ENCODE measurements at places on chromosomes 1 and 21. TPM values are rescaled to one million over a fixed set of nuclear protein-coding genes. Genes with fewer than 3 reads are reported as not detected.
A peak's percentile ranks its signal among the peaks of the same experiment; 100 is the strongest.

DNA sequence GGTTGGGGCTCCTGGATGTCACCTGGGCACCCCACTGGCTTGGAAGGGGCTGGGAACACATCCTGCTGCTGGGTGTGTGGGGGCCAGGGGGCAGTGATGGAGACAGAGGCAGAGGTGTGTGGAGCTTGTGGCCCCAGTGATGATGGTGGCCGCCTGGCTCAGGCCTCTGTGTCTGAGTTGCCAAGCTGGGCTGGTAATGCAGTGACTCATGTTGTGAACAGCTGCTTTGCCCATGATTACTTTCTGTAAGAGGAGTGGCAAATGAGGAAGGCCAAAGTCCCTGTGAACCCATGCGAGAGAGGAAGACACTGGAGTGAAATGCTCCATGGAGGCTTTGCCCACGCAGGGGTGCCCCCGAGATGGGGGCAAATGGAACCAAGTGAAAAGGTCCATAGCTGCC lies 86.8 kb downstream of the KCNJ6 start:
- peaks cover 6% of the 10 kb centered on the region for H3K4me1 ChIP-seq
- DNase-seq: peak; percentile 52
- no peak overlapping the region for H3K4me3 ChIP-seq
- peak overlapping the region; percentile 8 for H3K27ac ChIP-seq

- DNase-seq: no peak
- H3K27me3 ChIP-seq: no peaks in the 10 kb centered on the region
- H3K4me3 ChIP-seq: no peak overlapping the region
- no peak overlapping the region for H3K27ac ChIP-seq
- no peaks in the 10 kb centered on the region for H3K36me3 ChIP-seq
Observed at GRCh38 chr1:60222360-60223115, 149.0 kb upstream of the C1orf87 start.

Gene TSPEAR
- total RNA-seq: not detected

Gene SLC27A3
- total RNA-seq: 2.1 TPM

DNA sequence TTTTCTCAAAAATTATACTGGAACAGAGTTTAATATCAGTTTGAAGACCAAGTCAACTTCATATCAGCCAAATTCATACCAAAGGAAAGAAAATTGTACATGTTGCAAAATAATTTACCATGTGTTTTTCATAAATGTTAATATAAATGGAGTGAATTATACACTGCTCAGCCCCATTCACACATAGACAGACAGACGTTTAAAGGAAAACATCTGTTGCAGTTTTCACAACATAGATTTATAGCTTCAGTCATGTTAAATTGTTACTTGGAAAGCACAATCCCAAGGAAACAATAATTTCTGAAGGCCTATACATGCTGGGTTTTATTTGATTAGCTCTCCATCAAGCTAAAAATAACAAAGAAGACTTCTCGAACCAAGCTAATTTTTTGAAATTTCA lies 27.8 kb upstream of the HYI start:
- DNase-seq: no peak
- no peaks in the 10 kb centered on the region for H3K27me3 ChIP-seq
- peaks cover under 1% of the 10 kb centered on the region for H3K4me1 ChIP-seq
- H3K36me3 ChIP-seq: no peaks in the 10 kb centered on the region

Gene KCNJ10
- total RNA-seq: 0.14 TPM

All from SJCRH30 (cell line).